Ammon's horn (tissue), 1 donor: ENCODE measurements at places on chromosomes 1 and 21.

DNA sequence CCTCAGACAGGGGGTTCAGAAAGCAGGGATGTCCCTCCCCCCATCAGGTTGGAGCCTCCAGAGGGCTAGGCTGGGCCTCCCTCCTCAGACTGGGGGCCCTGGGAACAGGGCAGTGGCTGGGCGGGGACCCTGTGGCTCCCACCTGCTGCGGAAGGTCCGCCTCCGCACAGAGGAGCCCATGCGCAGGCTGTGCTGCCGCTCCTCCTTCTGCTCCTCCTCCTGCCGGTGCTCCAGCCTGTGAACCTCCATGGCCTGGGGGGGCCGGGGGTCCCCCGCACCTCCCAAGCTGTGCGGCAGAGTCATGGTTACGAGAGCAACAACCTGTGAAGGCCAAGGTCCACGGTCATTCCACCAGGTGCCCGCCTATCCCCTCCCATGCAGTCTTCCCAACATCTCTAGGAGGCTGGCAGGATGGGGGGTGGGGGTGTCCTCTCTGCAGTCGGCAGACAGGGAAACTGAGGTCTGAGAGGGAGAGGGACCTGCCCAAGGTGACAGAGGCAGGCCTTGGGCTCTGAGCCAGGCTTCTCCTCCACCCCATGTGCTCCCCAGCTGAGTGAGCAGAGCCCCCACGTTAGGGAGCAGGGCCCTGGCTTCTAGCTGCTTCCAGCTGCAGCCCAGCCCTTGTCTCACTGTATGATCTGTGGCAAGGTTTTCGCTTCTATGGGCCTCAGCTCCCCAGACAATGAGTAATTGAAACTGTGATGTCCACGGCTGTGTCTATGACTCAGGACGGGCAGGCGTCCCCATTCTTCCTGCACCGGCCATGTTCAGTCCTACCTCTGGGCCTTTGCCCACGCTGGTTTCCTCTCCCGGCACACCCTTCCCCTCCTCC lies 3.4 kb downstream of the MYOM3 start:
- no peak for DNase-seq

DNA sequence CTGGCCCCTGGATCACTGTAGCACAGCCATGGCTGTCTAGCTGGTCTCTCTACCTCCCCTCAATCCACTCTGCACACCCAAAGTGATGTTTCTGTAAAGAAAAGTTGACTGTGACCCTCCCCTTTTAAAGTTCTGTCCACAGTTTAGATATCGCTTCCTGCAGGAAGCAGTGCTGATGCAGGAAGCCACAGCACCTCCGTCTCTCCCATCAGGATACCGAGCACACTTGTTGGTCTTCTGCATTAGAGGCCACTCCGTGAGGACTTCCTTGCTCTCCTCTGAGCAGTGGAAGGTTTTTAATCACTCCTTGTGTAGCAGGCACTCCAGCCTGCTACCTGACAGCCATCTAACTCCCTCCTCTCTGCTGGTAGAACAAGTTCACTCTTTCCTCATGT lies 69.5 kb downstream of the GADD45A start:
- no peak for DNase-seq

DNA sequence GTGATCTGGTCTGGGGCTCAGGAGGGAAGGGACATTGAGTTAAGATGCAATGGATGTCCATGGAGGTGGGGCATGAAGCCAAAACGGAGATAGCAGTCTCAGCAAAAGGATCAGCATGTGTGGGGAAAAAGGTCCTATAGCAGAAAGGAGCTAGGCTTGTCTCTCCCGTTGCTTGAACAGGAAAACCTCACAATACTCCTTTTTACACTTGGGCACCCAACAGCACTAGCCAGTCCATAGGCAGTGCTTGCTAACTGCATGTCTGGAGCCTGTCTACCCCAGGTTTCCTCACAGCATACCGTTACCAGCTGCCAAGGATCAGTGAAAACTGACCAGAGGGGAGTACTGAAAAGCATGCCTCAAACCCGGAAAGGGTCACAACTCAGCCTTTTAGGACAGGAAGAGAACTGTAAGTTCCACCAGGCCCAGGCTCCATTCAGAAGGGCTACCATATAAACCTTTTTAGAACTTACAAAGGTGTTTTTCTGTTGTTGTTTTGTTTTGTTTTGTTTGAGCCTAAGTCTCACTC lies 78.6 kb downstream of the JAK1 start:
- no peak for DNase-seq

DNA sequence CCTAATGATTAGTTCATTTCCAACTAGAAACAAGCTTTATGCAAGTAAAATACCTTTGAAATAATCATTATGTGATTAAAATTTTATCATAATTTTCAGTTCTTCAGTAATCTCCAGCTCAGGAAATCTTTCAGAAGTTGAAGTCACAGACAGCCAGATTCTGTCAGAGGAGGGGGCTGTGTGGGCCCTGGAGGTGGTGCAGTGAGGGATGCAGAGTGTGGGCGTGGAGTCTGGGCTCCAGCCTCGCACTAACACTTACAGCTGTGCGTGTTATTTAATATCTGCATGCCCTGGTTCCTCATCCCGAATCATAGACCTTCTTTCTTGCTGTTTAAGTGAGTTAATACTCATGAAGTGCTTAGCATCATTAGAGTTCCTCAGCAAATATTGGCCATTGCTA lies 23.9 kb downstream of the WDR64 start:
- no peak for DNase-seq

DNA sequence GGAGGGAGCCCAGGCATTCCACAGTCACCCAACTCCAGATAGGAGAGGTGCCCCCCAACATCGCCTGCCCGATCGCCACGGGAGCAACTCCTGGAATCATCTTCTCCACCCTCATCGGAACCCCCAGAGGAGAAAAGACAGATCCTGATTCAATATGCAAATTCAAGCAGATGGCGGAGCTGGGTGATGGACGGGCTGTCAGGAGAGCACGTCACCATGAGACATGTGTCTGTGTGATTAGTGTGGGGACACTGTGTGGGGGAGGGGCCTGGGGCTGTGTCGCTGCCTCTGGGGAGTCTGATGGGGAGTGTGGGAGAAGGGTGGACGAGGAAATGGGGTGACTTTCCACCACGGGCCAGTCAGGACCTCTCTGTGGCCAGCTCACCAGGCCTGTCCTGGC lies 90.2 kb upstream of the CSF3R start:
- DNase-seq: no peak
